ENCODE measurements at places on chromosomes 6 and 20.
A peak's percentile ranks its signal among the peaks of the same experiment; 100 is the strongest.

DNA sequence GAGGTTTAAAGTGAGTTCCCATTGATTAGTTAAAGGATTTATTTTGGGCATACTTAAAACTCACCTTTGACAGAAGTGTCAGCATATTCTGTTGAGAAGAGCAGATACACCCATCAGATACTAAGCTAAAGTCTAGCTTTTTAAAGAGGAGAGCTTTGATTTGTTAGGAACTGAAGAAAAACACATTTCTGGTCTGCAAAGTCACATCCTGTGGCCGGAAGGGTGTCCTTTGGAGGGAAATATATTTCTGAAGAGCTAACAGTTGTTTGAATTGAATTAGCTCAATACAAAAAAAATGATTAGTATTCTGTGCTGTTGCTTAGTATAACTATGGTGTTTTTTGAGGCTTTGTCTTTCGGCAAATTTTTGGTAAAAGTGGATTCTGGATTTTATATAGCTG lies 302.7 kb downstream of the RFPL4B start:
- DNase-seq, result no peak

GRCh38 chr20:57221916-57222630 lies 44.4 kb downstream of the BMP7 start:
- DNase-seq, result no peak

DNA sequence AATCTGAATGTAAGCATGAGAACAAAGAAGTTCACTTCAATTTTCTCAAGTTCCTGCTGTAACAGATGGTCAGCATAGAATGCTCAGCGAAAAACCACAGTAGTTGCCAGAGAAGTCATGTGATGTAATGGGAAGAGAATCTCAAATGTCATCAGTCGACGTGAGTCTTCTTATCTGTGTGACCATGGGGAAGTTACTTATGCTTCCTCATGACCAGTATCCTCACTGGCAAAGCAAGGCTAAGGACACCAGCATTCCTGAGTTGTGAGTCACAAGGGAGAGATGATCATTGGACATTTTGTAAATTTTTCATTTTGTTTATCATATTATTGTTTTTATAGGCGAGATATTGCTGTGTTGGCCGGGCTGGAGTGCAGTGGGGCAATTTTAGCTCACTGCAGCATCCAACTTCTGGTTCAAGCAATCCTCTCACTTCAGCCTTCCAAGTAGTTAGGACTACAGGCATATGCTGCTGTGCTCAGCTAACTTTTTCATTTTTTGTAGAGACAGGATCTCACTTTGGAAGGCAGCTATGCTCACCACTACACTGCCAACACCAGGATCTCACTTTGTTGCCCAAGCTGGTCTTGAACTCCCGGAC lies 21.9 kb downstream of the SGK1 start:
- peak; percentile 97 for DNase-seq

DNA sequence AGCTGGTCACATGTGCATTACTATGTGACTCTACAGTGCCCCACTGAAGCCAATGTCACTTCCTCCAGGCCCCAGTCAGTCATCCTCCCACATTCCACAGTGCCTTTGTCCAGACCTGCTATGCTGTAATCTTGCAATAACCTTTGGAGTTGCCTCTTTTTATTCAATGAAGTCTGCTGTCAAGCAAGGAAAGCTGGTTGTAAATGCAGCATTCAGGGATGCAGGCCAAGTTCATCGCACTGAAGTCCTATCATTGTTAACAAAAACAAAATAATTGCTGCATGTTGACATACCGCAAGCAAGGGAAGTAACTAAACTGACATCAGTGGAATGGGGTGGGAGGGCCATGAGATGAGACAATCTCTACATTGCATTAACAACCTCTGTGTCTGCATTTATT lies 131.2 kb upstream of the CDYL start:
- no peak for DNase-seq

DNA sequence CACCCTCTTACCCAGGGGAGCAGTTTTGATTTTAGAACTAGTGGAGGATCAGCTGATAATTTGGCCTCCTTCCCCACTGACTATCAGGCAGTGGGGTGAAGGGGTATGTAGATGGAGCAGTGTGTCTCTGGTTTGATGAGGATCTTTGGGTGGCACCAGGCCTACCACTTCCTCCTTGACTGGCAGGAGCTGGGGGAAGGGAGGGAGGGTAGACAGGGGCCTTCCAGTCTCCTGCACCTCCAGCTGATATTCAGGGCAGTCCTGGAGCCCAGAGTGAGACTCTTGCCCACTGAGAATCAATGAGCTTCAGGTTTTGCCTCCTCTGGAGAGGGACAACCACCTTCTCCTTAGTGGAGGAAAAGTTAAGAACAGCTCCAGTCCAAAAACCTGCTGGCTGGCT lies 3.2 kb downstream of the DEF6 start:
- no peak for DNase-seq

- no peak for DNase-seq
These were observed 25.2 kb downstream of the ESR1 start for GRCh38 chr6:151832710-151833109.

DNA sequence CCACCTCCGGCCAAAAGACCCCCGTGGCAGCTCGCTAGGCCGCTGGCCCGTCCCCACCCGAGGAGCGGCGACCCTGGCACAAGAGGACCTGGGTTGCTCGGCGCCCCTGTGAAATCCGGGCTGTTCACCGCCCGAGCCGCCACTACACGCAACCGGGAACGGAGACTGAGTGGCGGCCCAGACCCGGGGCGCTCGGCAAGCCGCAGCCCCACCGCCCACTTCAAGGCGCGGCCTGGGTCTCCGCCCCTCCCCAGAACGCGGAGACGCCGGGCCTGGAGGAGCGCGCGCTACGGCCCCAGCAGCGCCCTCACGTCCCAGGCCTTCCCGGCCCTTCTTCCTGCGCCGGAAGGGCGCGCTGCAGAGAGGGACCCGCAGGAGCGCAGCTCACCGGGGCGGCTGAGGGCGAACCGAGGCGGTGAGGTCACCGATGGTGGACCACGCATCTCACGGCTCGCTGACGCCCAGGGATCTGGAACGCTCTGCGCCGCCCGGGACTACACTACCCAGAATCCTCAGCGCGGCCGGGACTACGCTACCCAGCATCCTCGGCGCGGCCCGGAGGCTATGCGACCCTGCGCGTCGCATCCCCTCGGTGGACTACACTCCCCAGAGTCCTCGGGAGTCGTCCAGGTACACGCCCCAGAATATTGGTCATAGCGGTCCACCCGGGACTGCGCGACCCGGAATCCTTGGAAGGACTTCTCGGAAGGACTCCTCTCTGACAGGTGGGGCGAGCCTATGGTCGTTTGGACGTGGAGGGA lies at the start of gene ZNF337:
Gene ZNF337 (minus strand): TSS at position 483 of the 761 bp plus-strand sequence. CDS start 10,436 bp downstream, outside the sequence.
- DNase-seq, result peak; percentile 96

DNA sequence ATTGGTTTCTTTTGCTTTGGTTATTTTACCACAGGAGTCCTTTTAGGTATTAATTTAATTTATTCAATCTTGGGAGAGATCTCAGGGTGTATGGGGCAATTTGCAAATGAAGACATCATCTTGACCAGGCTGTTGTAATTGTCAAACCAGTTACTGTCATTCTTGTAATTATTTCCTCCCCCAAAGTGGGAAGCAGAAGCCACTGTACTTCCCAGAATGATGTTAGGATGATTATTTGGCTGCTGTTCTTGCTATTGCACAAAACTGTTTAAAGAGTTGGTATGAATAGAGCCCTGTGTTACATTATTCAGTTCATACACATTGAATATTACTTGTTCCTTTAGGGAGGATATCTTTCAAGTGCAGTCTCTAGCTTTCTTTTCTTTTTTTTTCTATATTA lies 1.7 kb downstream of the TAAR6 start:
- no peak for DNase-seq

DNA sequence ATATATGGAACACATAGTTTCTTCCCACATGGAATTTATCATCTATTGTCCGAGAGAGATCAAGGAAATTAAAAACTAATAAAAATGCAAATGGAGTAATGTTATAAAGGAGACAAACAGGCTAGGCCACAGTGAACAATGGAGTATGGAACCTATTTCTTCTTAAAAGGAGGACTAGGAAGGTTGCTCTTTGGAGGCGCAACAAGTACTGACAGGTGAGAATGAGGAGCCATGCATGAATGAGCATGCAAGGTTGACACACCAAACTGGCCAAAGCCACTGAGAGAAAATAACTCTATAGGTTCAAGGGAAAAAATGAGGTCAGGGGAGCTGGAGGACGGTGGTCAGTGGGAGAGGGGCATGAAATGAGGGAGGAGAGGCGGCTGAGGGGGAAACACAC lies 40.9 kb downstream of the PSMB1 start:
- DNase-seq, result no peak

DNA sequence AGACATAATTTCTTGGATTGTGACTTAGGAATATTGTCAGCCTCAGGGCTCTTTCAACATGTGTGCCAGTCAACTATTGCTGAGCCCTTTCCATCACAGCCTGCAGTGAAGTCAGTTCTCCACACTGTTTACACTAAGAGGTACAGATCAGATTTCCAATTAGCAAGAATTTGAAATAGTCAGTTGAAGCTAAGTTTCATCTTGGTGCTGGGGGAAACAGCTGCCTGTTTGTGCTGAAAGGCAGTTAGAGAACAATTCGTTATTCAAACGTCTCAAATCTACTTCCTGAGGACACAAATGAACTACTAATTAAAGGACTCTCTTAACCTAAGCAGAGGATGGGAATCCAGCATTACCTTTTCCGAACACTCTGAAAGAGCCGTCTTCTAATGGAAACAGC lies 25.9 kb downstream of the ADGRF1 start:
- DNase-seq, result no peak

DNA sequence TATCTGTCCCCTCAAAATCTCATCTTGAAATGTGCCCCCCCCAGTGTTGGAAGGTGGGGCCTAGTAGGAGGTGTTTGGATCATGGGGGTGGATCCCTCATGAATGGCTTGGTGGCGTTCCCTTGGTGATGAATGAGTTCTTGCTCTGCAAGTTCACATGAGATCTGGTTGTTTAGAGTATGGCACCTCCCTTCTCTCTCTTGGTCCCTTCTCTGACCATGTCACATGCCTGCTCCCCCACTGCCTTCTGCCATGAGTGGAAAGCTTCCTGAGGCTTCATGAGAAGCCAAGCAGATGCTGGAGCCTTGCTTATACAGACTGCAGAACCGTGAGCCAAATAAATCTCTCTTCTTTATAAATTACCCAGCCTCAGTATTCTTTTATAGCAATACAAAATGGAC lies 70.9 kb downstream of the MAN1A1 start:
- no peak for DNase-seq

DNA sequence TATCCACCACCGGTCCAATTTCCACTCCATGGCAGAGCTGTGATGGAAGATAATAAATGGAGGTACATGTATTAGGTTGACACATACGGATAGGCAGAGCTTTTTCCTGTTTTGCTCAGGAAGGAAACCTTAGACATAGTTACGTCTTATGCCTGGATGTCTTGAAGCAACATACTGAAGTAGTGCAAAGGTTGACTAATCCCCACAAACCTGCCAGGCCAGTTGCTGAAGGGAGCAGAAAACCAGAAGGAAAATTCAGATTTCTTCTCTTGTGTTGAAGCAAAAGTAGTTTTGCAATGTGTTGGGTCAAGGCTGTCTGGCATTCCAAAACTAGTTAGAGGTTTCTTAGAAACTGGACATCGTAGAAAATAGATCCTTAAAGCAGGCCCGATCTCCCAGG lies 68.7 kb downstream of the PHACTR1 start:
- DNase-seq, result no peak

DNA sequence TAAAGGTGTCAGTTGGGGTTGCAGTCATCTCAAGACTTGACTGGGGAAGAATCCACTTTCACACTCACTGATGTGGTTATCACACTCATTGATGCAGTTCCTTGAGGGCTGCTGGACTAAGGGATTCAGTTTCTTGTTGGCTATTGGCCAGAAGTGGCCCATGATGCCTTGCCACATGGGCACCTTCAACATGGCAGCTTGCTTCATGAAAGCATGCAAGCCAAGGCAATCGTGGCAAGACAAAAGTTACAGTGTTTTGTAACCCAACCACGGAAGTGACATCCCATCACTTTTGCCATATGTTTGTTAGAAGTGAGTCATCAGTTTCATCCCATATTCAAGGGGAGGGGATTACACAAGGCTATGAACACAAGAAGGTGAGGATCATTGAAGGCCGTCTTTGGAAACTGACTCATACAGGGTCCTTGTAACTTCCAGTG lies 3.8 kb upstream of the RANBP9 start:
- no peak for DNase-seq

DNA sequence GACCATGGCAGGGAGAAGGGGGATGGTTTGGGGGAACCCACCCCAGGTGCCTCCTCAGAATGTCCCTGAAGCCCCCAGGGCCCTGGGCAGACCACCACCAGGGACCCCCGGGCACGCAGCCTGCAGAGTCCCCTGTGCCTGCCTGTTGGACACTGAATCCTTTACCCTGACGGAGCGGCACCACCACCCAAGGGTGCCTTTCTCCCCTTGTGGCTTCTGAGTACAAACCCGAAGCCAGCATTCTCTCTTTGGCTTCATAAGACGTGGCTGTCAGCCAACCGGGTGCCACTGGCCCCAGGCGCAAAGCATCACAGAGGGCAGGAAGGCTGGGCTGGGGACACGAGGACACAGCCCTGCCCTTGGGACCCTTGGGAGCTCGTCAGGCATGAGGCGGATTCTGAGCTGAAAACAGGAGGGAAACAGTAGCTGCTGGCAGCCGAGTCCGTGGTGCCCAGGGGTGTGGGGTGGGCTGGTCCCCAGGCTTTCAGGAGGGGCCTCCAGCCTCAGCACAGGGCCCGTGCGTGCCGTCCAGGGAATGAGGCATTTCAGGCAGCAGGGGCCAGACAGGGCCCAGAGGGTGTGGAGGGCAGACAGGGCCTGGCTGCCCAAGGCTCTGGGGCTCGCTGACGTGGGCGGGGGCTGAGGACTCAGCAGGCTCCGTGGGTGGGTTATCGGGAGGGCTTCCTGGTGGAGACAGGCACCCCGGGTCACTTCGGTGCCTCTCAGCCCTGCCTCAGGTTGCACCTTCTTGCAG lies 3.5 kb downstream of the COL9A3 start:
- DNase-seq, result no peak

- no peak for DNase-seq
These were observed 88.2 kb downstream of the RREB1 start for GRCh38 chr6:7196019-7196402.

- DNase-seq, result peak; percentile 33
These were observed 222.8 kb upstream of the PLN start for GRCh38 chr6:118325220-118325860.

- no peak for DNase-seq
These were observed 64.9 kb downstream of the YTHDF1 start for GRCh38 chr20:63150911-63151531.

- no peak for DNase-seq
These were observed 157.7 kb downstream of the ANKRD60 start for GRCh38 chr20:58070664-58071196.

GRCh38 chr6:131861381-131861780 lies 53.6 kb downstream of the ENPP1 start:
- peak; percentile 42 for DNase-seq

DNA sequence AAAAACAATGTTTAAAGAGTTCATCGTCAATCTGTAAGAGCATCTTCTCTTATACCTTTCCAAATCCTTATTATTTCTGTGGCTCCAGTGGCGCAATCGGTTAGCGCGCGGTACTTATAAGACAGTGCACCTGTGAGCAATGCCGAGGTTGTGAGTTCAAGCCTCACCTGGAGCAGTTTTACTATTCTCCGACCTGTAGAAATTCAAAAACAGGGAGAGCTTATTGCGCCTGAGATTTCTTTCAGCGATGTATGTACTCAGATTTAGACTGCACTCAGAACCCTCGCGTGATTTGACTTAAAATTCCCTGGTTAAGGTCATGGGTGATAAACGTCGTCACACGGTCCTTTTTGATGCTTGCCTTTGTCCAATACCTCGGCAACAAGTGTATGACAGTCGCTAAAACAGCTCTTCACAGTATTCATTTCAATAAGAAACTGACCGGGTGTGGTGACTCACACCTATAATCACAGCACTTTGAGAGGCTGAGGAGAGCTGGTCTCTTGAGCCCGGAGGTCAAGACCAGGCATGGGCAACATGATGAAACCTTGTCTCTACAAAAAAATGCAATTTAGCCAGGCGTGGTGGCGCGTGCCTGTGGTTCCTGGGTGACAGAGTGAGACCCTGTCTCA lies 11.9 kb downstream of the GPX5 start:
- peak; percentile 8 for DNase-seq

Data from astrocyte of the spinal cord (primary cell).